ENCODE measurements at places on chromosomes 13 and 19. TPM values are rescaled to one million over a fixed set of nuclear protein-coding genes. Genes with fewer than 3 reads are reported as not detected.

Gene ZMYM5
- 26.1 TPM for total RNA-seq

DNA sequence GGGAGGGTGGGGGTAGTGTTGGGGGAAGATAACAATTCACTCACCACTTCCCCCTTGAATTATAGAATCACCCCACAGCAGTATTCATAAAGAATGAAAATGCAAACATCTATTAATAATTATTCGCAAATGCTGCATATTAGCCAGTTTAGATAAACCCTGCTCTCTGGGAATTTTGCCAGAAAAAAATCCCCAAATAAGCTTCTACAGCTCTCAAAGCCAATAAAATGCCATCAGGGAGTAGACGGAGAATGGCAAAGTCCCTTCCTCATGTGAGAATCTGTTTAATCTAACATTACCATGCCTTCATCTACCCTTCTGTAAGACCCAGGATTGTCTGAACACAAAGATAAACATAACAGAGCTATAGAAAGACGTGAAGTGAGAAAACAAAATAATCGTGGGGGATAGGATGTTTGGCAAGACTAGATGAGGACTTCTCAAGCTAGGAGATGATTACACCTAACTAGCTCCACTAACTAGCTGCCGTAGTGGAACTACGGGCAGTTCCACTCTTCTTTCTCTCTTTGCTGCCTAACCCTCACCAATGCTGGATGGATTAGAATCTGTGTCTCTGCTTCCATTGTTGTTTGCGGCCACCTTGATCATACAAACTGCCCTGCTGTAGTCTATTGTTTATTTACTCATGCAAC lies 32.4 kb upstream of the CACNA1A start:
- no peak for DNase-seq

- DNase-seq, result no peak
Observed at GRCh38 chr19:55483706-55484592, 1.0 kb upstream of the NAT14 start.

DNA sequence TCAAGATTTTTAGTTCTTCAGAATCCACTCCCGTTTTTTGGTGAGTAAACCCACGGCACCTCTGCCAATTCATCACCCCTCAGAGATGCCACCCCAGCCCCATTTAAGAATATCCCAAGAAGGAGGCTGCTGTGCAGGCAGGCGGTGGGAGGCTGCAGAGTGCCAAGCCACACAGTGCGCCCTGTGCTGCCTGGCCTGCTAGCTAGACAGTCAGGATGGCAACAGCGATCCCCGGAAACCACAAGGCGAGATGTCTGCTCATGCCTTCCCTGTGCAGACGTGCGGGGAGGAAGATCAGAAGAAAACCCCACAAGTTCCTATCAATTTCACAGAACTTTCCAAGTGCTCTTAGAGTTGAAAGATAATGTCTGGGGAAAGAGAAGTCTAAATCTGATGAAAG lies 64.8 kb upstream of the GPR183 start:
- no peak for DNase-seq

- no peak for DNase-seq
Observed at GRCh38 chr19:16867211-16867610, 21.6 kb upstream of the F2RL3 start.

GRCh38 chr13:46664195-46664594 lies 111.2 kb downstream of the LRCH1 start:
- DNase-seq, result no peak

- no peak for DNase-seq
Observed at GRCh38 chr13:20305587-20305986, 73.5 kb upstream of the GJB6 start.

DNA sequence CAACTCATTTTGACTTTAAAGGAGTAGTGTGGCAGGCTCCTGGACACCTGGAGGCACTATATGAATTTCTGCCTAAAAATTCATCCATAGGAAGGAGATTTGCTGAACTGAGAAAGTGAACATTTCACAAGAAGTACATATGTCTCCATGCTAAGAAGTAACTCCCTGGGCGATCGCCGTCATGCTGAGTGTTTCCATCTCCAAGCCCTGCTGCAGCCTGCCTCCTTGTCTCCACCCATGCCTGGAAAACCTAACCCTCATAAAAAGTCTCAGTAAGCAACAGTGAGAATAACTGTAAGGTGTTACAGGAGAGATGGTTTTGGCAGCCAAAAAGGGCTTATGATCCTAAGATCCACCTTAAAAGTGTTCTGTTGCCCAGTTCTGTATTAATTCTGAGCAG lies 251.3 kb downstream of the SHISA2 start:
- peak; percentile 4 for DNase-seq

DNA sequence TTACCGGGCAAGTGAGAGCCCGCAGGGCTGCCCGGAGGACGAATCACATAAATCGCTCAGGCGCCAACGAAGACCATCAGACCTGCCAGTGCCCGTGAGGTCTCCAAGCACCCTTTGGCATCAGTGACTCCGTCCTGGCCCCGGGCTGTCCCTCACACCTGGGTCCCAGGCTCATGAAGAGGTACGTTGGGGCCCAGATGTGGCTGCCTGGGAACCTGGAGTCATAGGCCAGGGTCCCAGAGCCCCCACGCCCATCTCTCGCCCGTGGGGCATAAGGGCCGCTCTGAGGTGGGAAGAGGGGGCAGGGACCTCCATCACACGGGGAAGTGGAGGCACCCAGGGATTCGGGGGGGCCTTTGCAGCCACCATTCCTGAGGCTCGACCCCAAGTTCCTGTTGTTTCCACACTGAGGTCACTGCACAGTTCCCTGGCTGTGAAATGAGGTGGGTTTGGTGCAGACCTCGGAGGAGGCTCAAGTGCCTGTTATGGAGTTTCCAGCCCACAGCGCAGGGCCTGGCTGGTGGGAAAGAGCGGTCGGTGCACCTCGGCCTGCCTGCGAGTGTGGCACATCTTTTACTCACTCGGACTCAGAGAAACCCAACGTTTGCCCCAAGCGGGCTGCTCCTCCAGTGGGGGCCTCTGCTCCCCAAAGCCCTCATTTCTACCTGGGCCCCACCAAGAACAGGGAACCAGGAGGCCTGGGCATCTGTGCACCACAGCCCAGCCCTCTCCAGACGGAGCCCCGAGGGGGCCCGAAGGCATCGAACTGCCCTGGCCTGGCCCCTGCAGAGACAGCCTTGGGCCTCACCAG lies 35.9 kb upstream of the C13orf46 start:
- DNase-seq, result no peak

DNA sequence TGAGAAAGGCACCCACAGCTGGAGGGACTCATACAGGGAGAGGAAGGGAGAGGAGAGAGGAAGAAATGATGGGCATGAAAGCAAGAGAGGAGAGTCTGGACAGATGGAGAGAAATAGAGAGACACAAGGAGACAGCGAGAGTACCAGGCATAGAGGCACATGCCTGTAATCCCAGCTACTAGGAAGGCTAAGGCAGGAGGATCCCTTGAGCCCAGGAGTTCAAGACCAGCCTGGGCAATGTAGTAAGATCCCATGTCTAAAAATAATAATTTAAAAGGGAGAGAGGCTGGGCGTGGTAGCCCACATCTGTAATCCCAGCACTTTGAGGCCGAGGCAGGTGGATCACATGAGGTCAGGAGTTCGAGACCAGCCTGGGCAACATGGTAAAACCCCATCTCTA lies 9.3 kb downstream of the UNC13A start:
- no peak for DNase-seq

All from skin of body (tissue), 3 donors.